ENCODE measurements at places on chromosomes 16 and 17. TPM values are rescaled to one million over a fixed set of nuclear protein-coding genes. Genes with fewer than 3 reads are reported as not detected.

- no peak for DNase-seq
These were observed 3.5 kb upstream of the ABR start for GRCh38 chr17:1183171-1183873.

DNA sequence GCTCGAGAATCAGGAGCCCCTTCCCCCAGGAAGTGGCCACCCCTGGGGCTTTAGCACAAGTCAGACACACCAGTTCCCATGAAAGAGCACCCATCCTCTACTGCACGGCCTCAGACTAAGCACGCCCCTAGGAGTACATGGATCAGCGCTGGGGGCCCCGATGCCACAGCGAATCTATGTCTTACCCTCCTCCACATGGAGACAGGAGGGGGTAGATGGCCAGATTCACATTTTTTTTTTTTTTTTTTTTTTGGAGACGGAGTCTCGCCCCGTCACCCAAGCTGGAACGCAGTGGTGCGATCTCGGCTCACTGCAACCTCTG, 3.2 kb upstream of the EXOSC6 start:
- no peak for DNase-seq

CRHR1 gene
- not detected for total RNA-seq

NACA2 gene
- total RNA-seq: 0.61 TPM

DNA sequence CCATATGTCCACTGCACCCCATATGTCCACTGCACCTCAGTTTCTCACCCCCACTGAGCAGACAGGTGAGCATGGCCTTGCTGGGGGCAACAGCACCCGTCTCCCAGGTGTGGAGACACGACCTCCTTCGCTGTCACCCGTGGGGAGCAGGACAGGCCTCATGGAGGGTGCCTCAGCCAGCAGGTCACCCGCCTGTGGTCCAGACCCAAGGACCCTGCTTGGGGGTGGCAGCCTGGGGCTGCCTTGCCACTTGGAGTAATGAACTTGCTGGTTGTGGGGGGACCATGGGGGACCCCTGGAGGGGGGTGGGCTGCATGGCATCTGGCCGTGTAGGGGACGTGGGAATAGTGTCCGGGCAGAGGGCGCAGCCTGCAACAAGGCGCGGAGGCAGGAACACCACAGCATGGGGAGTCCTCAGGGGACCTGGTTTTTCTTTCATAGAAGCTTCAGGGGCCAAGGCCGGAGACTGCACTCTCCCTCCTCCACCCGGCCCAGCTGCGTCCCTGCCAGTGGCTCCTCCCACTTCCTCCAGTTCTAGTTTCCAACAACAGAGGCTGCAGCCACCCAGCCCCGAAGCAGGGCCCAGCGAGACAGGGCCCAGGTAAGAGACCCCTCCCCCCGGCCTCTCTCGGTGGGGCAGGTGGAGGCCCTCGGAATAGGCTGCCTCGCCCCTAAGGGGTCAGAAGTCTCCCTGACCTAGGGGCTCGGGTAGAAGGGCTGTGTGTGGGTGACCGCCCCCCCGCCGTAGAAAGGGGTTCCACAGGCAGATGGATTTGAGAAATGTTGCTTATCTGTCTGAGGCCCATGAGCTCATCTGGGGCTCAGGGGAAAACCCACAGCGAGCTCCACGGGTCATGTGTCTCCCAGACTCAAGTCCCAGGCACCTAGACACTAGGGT, at the start of gene NHLRC4:
TSS of gene NHLRC4 (plus strand) at position 531 of the 898 bp plus-strand sequence. CDS start 1,043 bp downstream, outside the sequence.
- peak; percentile 45 for DNase-seq

- DNase-seq: no peak
These were observed 16.1 kb downstream of the KCNJ16 start for GRCh38 chr17:70091005-70091568.

GRCh38 chr16:10368969-10369551, 16.8 kb upstream of the ATF7IP2 start:
- no peak for DNase-seq

TBC1D3B gene
- 5.4 TPM for total RNA-seq

HP gene
- total RNA-seq: not detected

DNA sequence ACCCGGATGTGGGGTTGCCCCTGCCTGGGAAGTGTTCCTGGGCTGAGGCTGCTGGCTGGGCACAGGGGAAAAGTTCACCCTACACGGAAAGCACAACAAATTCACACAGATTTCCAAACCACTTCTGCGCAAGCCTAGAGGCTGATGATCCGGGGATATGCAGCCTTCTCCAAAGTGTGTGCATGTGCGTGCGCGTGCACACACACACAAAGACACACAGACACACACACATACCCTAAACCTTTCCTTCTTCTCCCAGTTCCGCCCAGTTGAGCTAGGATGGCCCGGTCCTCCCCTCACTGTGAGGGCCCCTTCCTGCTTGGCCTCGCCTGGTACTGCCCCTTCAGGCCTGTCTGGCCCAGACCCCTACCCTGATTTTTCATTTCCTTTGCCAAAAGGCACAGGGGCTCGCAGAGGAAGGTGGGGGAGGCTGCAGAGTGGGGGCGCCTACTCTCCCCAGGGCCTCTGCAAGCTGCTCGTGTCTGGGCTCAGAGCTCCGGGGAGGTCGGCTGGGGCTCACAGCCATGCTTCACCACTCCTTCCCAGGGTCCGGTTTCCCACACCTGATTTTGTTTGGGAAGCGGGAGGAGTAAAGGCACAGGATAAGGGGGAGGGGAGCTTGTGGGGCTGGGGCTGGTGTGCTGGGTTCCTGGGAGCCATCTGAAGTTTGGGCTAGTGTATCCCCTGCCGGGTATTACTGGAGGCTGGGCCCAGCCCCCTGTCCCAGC, 144.7 kb downstream of the ENGASE start:
- no peak for DNase-seq

KRT20 gene
- total RNA-seq: not detected

PIPOX gene
- 6.0 TPM for total RNA-seq

TNFRSF17 gene
- not detected for total RNA-seq

DNA sequence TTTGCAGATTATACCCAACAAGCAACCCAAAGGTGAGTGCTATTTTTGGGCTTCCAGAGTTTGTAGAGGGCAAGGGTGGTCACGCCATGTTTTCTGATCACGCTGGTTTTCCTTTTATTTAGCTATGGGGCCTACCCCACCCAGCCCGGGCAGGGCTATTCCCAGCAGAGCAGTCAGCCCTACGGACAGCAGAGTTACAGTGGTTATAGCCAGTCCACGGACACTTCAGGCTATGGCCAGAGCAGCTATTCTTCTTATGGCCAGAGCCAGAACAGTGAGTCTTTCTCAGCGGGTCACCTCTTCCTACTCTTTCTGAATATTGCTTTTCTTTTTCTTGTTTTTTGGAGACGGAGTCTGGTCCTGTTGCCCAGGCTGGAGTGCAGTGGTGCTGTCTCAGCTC, 2.5 kb downstream of the FUS start:
- no peak for DNase-seq

DNA sequence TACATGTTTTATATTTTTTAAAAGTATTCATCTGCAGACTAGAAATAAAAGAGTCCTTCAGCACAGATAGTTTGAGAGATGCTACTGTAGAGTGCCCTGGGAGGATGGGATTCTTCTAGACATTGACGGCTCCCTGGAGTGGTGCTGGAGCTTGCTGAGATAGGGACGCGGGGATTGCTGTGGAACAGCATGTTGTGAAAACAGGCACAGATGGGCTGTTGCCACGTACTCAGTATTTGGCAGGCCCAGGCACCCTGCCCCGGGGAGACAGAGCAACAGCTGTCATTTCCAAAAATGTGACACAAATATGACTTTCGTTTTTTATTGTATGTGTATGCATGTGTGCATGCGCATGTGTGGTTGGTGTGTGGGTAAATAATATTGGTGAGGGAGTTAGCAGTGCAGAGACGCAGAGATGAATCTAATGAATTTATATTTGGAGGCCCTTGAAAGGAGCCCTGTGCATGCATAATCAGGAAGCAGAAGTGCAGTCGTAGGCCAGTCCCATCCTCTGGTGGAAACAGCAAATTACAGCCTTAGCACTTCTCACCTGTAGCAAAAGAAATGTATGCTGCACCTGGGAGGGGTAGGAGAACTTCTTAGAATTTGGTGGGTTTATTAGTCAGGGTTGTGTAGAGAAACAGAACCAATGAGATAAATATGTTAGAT, 6.2 kb upstream of the ABCA8 start:
- DNase-seq: no peak

DNA sequence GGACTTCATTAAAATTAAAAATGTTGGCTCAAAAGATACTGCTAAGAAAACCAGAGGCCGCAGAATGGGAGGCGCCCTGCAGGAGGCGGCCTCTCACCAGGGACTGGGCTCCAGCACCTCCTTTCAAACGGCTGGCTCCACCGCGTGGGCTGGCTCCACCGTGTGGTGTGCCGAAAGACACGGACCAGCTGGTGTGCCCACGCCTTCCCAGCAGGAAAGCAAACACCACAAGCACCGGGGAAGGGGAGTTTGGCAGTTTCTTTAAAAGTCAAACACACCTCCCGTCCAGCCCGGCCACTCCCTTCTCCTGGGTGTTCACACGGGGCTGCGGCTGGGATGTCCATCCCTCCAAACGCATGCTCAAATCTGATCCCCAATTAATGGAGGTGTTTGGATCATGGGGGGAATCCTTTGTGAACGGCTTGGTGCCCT, 13.9 kb downstream of the HAGH start:
- DNase-seq: peak; percentile 59

DNA sequence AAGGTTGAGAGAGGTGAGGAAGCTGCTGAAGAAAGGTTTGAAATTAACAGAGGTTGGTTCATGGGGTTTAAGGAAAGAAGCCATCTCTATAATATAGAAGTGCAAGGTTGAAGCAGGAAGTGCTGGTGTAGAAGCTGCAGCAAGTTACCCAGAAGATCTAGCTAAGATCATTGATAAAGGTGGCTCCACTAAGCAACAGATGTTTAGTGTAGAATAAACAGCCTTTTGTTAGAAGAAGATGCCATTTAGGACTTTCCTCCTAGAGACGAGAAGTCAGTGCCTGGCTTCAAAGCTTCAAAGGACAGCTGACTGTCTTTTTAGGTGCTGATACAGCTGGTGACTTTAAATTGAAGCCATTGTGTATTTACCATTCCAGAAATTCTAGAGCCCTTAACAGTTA, 29.3 kb downstream of the GOSR1 start:
- no peak for DNase-seq

CSH1 gene
- not detected for total RNA-seq

DNA sequence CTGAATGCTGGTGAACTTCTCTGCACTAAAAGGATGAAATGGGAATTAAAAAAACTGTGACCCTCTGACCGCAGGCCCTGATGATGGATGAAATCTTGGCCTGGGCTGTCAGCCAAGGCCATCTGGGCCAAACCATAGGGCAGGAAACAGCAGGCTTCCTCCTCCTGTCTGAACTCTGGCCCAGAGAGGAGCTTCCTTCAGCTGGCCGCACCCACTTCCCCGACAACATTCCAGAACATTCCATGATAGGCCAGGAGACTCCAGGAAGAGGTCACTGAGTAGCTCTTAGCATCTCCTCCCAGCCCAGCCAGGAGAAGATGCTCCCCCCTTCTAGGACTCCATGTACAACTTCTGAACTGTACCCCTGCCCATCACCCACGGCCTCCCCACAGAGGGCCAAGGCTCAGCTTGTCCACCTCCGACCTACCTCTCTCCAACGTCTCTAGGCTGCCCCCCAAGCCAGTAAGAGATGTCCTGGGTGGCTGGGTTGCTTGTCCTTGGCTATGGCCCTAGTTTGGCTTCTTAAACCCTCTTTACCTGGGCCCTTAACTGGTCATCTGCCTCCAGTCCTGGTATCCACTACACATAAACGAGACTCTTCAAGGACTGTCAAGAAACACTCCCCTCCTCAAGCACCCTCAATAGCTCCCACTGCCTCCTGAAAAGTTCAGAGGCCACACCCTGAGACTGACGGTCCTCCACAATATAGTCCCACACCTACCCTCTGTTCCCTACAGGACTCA, 1.7 kb downstream of the RPH3AL start:
- no peak for DNase-seq

ADAMTS18 gene
- not detected for total RNA-seq

DNA sequence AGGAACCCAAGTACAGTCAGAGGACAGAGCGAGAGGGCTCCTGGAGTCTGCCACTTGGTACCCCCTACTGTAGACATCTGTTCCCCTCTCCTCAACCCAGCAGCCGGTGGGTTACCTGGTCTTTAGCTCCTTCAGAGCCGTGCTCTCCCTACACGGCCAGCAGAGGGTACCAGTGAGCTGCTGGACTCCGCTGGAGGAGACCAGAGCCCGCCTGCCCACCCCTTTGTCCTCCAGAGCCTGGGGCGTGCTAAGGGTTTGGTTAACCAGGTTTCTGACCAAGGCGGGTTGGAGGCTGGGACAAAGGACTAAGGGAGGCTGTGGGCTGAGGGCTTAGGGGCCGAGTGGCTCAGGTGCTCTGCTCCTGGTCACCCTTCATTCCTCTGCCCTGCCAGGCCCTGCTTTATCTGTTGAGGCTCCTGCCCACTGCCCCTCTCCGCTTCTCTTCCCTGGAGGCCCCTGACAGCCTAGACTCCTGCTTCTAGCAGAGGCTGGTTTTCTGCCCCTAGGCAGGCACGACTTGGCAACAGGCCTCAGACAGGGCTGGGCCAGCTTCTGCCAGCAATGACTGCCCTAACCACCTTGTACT, 2.7 kb upstream of the HSD11B2 start:
- DNase-seq: peak; percentile 61

DNA sequence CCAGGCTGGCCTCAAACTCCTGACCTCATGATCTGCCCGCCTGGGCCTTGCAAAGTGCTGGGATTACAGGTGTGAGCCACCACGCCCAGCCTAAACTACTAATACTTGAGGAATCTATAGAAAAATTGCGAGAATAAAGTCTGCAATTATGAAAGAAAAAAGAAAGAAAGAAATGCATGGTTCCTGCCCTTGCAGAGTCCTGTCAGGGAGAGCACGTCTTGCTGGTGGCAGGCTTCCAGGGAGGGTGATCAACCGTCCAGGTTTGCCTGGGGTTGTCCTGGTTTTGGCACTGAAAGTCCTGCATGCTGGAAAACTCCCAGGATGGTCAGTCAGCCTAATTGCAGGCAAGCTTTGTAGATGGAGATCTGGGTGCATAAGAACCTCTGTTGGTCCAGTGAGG, 21.5 kb upstream of the KIFC3 start:
- DNase-seq: no peak

DNA sequence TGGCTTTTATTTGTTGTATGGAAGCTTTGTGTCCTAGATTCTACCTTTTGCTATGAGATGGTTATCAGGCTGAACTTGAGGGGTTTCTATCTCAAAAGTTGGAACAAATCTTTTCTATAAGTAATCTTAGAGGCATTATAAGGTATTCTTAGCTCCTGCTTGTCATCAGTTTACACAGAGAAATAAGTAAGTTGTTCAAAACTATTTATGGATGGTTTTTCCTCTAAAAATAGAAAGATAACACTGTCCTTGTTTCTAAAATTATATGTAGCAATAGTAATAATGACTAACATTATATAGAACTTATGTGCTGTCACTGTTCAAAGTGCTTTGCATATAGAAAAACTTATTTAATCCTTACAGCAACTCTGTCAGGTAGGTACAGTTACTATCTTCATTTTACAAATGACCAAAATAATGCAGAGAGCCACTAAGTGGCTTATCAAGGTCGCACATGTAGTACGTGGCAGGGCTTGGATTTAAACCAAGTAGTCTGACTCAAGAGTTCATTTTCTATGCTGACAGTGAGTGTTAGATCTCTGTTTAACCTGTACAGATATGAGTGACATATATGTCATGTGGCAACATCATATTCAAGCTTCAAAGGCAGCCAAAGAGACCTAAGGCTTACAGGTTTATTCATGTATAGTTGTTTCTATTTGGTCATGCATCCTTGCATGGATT, 59.0 kb downstream of the PHKB start:
- DNase-seq: no peak

Measured in CD8-positive, alpha-beta T cell (primary cell).